ENCODE measurements at places on chromosomes 7 and 10. TPM values are rescaled to one million over a fixed set of nuclear protein-coding genes. Genes with fewer than 3 reads are reported as not detected.

The PON3 gene
- total RNA-seq, result not detected

The ADAP1 gene
- total RNA-seq, result 2.3 TPM

The ANKRD61 gene
- 0.35 TPM for total RNA-seq

The EPHB6 gene
- total RNA-seq, result 9.9 TPM

The LIPN gene
- total RNA-seq, result not detected

The CYP17A1 gene
- not detected for total RNA-seq

The C10orf67 gene
- total RNA-seq, result not detected

The NXPH1 gene
- not detected for total RNA-seq

The PDAP1 gene
- 25.0 TPM for total RNA-seq

The TMEM72 gene
- not detected for total RNA-seq

Measured in smooth muscle cell of the coronary artery (primary cell).